ENCODE measurements at places on chromosomes 11 and 22.

DNA sequence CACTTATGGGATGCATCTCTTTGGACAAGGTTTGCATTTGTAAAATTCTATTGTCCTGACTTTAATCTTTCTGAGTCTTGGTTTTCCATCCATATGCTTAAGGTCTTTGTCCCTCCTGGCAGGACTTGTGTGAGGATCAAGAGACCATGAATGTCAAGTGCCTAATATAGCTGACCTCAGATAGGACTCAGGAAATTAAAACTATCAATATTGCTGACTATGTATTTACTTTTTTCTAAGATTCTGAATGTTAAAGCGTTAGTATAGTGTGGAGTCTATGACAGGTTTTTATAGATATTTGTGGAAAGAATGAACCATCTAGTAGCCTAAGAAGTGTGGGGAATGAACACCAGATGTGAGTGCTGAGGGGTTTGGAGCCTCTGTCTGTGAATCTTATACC, 637.8 kb downstream of the NTM start:
- DNase-seq, result no peak

DNA sequence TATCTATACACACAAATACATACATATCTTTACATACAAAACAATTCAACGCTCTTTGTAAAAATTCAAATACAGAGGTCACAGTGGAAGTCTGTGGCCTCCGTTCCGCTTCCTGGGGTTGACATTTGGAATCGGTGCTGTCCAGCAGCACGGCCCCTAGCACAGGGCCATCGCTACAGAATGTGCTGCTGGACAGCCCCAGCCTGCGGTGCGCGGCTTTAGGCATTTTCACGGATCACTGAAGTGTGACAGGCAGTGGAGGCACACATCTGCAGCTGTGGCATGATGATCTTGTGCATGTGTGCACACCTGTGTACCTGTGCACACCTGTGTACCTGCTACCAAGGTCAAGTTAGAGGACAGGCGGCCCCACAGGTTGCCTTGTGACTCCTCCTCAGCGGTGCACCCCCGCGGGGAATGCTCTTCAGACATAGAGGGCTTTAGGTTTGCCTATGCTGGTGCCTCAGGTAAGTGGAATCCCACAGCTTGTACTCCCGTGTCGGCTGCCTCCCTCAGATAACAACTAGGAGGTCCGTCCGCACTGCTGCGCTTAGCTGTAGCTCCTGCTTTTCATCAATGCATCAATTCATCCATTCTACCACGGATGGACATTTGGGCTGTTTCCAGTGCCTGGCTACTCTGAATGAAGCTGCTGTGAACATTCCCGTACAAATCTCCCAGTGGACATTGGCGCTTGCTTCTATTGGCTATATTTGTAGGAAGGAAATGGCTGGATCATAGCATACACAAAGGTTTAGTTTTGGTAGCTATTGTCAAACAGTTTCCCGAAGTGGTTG, 29.9 kb downstream of the GAL start:
- DNase-seq, result no peak

GRCh38 chr22:50523806-50524675, 1.4 kb downstream of the SCO2 start:
- no peak for DNase-seq

GRCh38 chr22:31651664-31652063, 10.4 kb downstream of the PISD start:
- no peak for DNase-seq

GRCh38 chr11:13140028-13140870, 131.1 kb downstream of the RASSF10 start:
- DNase-seq, result no peak

- no peak for DNase-seq
Measured at GRCh38 chr22:22157348-22157725, 87.2 kb upstream of the VPREB1 start.

GRCh38 chr22:22025320-22026156, 43.0 kb upstream of the TOP3B start:
- DNase-seq, result no peak

DNA sequence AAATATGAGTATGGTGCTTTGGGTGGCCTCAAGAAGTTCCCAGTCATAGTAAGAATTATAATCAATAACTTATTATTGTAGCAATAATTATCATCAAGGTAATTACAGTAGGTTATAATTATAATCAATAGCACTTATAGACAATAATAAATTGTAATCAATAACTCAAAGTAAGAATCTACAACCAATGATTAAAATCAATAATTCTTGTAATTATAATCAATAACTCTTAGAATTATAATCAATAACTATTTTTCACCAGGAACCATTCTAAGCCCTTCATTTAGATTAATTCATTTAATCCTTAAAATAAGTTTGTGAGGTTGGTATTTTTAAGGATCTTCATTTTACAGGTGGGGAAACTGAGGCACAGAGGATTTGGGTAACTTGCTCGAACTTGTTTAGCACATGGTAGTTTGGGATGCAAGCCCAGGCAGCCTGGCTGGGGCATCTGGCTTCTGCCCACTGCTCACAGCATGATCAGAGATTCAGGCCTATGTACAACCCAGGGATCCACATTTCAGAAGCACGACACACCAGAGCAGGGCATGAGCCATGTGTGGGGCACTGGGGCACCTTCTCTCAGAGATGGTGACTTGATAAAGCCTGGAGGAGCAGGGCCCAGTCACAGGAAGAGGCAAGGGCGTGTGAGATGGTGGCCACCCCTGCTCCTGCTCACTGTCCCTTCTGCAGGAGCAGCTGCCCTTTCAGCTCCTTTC, 46.6 kb downstream of the SLC1A2 start:
- DNase-seq, result no peak

GRCh38 chr22:40533712-40534378, 102.7 kb downstream of the MRTFA start:
- DNase-seq, result peak; percentile 11

DNA sequence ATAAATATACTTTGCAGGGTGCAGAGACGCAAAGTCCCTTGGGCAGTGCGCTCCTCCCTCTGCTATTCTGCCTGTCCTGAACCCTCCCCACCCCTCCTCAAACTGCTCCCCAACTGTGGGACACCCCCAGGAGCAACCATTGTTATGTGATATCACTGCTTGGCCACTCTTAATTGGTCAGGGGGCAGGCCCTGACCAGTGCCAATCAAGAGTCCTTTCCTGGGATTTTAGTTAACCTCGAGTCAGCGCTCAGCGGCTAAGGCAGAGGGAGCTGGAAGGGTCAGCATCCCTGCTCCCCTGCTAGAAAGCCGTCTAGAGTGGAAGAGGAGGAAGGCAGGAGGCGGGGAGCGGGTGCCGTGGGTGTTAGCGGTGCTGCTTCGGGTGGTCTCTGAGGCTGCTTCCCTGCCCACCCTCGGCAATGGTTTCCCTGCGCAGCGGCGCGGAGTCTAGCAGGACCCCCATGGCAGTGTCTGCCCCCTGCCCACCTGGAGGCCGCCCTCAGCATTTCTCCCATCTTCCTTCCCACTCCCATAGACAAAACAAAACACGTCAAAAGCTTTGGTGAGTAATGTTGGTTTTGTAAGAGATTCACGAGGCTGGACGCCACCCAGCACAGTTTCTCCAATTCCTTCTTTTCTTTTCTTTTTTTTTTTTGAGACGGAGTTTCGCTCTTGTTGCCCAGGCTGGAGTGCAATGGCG, 38.4 kb upstream of the A4GALT start:
- no peak for DNase-seq
